Astrocyte of the hippocampus (primary cell): ENCODE measurements at places on chromosomes 12 and 14.
A peak's percentile ranks its signal among the peaks of the same experiment; 100 is the strongest.

DNA sequence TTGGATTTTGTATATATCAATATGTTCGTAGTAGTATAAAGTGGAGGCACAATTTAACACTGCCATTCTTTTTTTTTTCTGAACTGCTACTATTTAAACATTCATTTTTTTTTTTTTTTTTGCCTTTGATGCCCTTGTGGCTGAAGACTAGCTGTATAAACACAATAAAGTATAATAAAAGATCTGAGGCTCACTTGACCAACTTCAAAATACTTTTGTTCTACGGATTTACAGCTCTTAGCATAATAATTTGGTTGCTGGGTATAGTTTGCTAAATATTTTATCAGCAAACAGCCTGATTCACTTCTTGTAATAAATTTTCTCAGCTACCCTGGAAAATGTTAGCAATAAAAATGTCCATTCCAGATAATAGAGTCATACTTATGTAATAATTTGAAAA, 128.3 kb downstream of the KCNC2 start:
- no peak for DNase-seq

DNA sequence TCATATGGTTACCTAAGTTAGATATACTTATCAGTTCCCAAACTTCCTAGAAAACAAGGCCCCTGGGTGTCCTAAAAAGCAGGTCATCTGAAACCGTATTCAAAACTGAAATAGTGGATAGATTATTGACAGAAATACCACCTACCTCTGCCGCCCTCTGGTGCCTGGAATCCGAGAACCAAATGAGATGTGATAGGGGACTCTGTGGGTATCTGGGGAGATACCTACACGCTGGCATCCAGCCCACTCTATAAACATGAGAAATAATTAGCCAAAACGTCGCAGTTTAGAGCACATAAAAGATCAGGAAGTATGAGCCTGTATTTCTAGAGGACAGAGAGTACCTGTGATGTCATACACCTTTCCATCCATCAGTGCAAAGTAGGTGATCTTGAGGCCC, 4.4 kb downstream of the ORMDL2 start:
- DNase-seq, result no peak

- DNase-seq, result no peak
These were observed 41.2 kb upstream of the CRY1 start for GRCh38 chr12:107134558-107134957.

- no peak for DNase-seq
These were observed 33.1 kb downstream of the C12orf42 start for GRCh38 chr12:103462675-103463074.

GRCh38 chr12:76462668-76463224, 96.8 kb downstream of the OSBPL8 start:
- no peak for DNase-seq

DNA sequence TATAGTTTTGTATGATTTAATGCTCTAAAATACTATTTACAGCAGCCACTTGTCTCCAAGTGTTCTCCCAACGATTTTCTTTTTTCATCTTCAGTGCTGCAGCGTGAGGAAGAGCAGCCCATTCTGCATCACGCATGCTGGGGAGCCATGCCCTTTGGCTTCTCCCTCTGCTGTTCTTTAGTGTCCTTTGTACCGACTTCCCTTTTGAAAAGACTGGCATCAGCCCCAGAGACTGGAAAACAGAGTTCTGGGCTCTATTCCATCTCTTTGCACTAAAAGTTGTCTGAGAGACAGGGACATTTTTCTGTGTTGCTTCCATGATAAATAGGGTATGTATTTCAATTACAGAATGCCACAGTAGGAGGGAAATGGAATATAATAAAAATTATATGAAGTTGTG, 105.1 kb downstream of the RERG start:
- peak; percentile 11 for DNase-seq

- DNase-seq, result peak; percentile 44
These were observed 190.1 kb upstream of the SYT1 start for GRCh38 chr12:78674311-78675090.

- DNase-seq, result no peak
These were observed 63.0 kb downstream of the FOS start for GRCh38 chr14:75341620-75342019.

DNA sequence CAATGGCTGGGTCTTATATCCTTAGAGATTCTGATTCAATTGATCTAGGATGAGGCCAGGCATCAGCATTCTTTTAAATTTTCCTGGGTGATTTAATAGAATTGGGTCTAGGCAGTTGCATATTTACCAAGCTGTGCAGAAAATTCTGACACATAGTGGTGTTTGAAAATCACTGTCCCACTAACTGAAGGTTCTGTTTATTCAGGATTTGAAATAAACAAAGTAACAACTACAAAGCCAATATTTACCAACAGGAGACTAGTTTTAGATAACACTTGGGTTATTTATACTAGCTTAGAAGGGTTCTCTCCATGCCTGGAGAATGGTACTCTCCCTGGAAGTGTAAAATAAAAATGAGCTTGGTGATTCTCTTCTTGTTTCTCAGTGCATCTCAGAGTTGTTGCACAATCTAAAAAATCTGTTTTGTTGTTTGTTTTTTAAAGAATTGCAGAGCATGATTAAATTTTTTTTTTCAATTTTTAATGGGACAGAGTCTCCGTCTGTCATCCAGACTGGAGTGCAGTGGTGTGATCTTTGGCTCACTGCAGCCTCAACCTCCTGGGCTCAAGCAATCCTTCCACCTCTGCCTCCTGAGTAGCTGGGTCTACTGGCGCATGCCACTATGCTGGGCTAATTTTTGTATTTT, 16.9 kb downstream of the BEST3 start:
- DNase-seq, result no peak

- DNase-seq, result no peak
These were observed 8.4 kb downstream of the RAPGEF3 start for GRCh38 chr12:47750229-47750798.
